ENCODE measurements at places on chromosomes 13 and 19. TPM values are rescaled to one million over a fixed set of nuclear protein-coding genes. Genes with fewer than 3 reads are reported as not detected.
A peak's percentile ranks its signal among the peaks of the same experiment; 100 is the strongest.

DNA sequence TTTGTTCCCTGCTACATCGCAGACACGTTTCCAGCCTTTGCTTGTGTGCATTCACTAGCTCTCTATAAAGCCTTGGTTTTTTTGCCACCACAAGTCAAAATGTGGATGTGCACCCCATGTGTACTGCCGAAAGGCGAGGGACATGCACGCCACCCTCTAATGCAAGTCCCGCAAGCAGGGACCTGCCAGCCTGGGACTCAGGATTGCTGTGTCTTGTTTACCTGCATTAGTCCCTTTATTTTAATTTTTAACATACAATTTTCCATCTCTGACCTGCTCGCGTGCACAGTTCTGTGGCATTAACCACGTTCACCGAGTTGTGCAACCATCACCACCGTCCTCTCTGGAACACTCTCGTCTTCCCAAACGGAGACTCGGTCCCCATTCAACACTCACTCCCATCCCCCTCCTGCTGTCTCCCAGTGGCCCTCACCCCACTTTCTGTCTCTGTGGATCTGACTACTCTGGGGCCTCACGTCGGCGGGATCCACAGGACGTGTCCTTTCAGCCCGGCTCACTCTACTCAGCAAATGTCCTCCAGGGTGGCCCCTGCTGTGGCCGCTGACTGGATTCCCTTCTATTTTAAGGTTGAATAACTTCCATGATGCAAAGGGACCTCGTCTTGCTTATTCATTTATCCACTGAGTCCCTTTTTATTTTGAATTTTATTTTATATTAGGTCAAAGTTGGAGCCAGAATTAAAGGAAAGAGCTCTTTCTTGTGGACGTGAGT lies 58.4 kb downstream of the RASA3 start:
- no peaks in the 10 kb centered on the region for H3K36me3 ChIP-seq
- peaks cover 3% of the 10 kb centered on the region for H3K4me1 ChIP-seq
- DNase-seq: no peak
- H3K27ac ChIP-seq: no peak overlapping the region
- H3K4me3 ChIP-seq: no peak overlapping the region

DNA sequence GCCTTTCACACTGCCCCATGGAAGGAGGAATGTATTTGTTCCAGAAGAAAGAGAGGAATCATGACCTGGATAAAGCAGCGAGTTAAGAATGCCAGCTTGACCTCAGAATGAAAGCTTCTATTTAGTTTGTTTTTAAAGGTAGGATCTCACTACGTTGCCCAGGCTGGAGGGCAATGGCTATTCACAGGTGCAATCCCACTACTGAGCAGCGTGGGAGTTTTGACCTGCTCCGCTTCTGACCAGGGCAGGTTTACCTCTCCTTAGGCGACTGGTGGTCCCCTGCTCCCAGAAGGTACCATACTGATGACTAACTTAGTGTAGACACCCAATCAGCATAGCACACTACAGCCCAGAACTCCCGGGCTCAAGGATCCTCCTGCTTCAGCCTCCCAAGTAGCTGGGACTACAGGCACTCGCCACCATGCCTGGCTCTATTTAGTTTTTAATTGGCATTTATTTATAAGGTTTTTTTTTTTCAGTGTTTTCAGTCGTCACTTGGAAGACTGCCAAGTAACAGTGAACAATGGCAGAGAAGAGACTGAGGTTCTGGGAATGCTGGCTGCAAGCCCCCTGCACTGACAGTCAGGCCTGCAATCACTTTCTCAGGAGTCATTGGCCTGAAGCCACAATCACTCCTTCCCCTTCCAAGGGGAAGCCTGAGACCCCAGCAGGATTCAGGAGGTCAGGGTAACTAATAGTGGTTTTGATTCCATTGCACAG lies 73.1 kb downstream of the EPS15L1 start:
- no peaks in the 10 kb centered on the region for H3K4me1 ChIP-seq
- no peak overlapping the region for H3K27ac ChIP-seq
- no peaks in the 10 kb centered on the region for H3K27me3 ChIP-seq
- no peak for DNase-seq

- peaks cover 5% of the 10 kb centered on the region for H3K4me1 ChIP-seq
- H3K36me3 ChIP-seq: no peaks in the 10 kb centered on the region
- peak overlapping the region; percentile 31 for H3K4me3 ChIP-seq
- H3K27ac ChIP-seq: no peak overlapping the region
- no peaks in the 10 kb centered on the region for H3K27me3 ChIP-seq
Measured at GRCh38 chr13:36887758-36888521, 32.1 kb downstream of the SMAD9 start.

DNA sequence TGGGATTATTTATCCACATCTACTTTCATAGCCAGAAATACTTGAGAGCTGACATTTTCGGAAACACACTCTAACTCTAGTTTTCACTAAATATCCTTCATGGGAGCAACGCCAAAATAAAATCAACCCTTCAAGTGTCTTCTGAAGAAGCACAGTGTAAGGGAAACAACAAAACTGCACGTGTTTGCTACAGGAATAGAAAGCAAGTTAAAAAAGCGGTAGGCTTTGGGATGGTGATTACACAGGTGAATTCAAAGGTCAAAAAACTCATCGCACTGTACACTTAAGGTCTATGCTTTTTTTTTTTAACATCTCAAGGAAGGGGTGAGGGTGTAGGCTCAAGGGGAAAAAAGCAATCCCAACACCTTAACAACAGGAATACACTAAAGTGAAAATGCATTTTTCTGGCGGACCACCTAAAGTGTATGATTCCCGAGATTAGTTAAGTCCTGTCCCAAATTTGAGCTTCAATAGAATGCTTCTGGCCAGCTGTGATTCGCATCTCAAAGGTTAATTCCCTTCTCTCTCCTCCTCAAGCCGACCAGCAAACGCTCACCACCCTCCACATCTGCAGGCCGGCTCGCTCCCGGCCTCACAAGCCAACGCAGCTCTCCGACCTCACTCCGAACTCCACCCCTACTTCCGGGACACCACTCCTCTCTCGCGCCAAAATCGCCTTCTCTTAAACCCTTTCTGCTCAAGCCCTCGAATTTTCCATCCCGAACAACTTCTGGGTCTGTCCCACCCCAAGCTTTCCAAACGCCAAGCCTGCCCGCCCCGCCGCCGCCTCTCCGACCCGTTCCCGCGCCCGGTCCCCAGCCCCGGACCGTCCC lies 1.1 kb downstream of the ARGLU1 start:
- H3K27me3 ChIP-seq: no peaks in the 10 kb centered on the region
- peak overlapping the region; percentile 93 for H3K4me3 ChIP-seq
- peak overlapping the region; percentile 98 for H3K27ac ChIP-seq
- no peaks in the 10 kb centered on the region for H3K36me3 ChIP-seq

- no peaks in the 10 kb centered on the region for H3K4me1 ChIP-seq
- DNase-seq: no peak
- H3K4me3 ChIP-seq: no peak overlapping the region
- no peak overlapping the region for H3K27ac ChIP-seq
- no peaks in the 10 kb centered on the region for H3K27me3 ChIP-seq
- no peaks in the 10 kb centered on the region for H3K36me3 ChIP-seq
Measured at GRCh38 chr13:26822146-26822545, 61.6 kb upstream of the GPR12 start.

- H3K4me3 ChIP-seq: no peak overlapping the region
- H3K4me1 ChIP-seq: peaks cover 4% of the 10 kb centered on the region
- H3K27me3 ChIP-seq: no peaks in the 10 kb centered on the region
- no peak overlapping the region for H3K27ac ChIP-seq
Measured at GRCh38 chr19:47510516-47511127, 4.2 kb downstream of the NAPA start.

GRCh38 chr19:29834991-29835846 lies 23.4 kb downstream of the CCNE1 start:
- H3K27ac ChIP-seq: no peak overlapping the region
- H3K36me3 ChIP-seq: no peaks in the 10 kb centered on the region
- no peaks in the 10 kb centered on the region for H3K27me3 ChIP-seq
- DNase-seq: no peak
- no peaks in the 10 kb centered on the region for H3K4me1 ChIP-seq
- H3K4me3 ChIP-seq: no peak overlapping the region

DNA sequence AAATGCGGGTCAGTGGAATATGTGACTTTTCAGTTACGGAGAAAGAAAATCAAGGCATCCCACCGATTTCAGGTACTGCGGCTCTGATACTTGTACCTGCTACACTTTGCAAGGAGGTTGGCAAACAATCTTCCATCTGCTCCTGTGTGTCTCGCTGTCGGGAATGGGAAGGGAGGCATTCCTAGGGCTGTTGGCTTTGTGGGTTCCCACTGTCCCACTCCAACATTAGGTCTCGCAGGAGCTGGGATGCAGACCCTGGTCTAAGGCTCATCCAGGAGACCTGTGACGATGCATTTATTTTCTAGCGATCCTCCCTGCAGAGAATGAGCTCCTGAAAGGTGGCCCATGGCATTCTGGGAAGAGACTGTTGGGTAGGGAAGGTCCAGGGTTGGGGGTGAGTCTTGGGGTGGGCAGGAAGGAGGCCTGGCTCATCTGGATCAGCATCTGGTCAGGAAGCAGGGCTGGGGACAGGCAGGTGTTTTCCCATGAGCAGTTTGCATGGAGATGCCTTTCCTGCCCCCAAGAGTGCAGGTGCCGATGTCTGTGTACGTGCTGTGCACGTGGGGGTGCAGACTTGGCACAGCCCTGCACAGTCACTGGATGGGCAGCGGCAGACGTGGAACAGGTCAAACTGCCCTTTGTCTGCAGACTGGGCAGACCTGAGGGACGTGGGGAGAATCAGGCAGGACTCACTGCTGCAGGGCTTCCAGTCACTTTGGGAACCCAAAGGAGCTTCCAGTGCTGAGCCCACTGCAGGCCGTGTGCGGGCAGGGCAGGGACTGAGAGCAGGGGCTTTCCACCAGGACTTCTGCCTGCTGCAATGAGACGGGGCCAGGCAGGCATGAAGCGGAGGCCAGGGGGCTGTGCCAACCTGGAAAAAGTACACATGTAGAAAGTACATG lies 152.4 kb downstream of the TEX29 start:
- no peak overlapping the region for H3K27ac ChIP-seq
- H3K4me1 ChIP-seq: no peaks in the 10 kb centered on the region
- no peak overlapping the region for H3K4me3 ChIP-seq
- no peaks in the 10 kb centered on the region for H3K27me3 ChIP-seq

DNA sequence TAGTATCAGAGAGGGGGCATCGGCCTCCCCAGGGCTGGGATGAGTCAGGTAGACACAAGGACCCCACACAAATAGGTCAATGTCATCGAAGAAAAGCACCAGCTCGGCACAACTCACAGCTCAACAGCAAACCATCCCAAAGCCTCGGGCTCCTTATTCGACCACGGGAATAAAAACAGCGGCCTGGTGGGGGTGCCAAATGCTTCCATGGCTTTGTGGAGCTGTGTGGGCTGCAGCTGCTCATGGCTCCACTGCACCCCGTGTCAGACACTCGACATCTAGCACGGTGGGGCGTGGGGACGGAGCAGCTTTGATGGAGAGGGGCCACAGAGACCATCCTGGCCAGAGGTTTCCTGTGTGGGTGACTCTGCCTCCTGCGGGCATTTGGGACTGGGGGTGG lies 212.5 kb upstream of the SOX1 start:
- H3K4me3 ChIP-seq: no peak overlapping the region
- DNase-seq: peak; percentile 39
- no peaks in the 10 kb centered on the region for H3K27me3 ChIP-seq
- no peaks in the 10 kb centered on the region for H3K36me3 ChIP-seq
- peaks cover under 1% of the 10 kb centered on the region for H3K4me1 ChIP-seq

DNA sequence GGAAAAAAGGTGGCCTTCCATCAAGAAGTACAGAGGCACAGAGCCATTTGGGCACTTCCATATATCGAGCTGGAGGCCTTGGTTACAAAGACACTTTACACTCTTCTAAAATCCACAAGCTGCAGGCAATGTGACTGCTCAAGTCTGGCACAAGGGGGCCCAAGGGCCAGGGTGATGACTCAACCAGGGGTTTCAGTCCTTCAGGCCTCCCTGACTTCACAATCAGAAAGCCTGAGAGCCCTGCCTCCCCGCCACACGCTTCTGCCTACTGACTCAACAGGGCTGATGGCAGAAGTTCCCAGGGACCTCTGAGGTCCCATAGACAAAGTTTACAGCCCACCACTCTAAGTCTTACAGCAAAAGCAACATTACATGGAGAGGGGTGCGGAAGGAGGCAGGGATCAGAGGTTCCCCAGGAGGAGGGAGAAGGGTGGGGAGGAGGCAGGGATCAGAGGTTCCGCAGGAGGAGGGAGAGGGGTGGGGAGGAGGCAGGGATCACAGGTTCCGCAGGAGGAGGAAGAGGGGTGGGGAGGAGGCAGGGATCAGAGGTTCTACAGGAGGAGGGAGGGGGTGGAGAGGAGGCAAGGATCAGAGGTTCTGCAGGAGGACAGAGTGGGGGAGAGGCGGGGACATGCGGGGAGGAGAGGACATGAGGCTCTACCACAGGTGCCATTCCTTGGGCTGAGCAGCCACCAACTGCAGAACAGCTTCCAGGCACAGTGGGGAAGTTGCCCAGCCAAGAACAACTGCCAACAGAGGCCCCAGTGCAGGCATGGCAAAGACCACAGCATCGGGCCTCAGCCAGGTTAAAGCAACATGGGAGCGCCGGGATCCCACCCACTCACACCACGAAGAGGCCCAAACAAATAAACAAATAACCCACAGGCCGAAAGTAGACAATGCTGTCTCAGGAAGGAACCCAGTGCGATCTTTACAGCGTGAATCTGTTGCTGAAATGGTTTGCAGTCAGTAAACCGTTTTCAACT lies 52.0 kb downstream of the SLC7A1 start:
- H3K27ac ChIP-seq: no peak overlapping the region
- no peaks in the 10 kb centered on the region for H3K36me3 ChIP-seq
- peaks cover 14% of the 10 kb centered on the region for H3K4me1 ChIP-seq
- peak; percentile 13 for DNase-seq
- no peak overlapping the region for H3K4me3 ChIP-seq

DNA sequence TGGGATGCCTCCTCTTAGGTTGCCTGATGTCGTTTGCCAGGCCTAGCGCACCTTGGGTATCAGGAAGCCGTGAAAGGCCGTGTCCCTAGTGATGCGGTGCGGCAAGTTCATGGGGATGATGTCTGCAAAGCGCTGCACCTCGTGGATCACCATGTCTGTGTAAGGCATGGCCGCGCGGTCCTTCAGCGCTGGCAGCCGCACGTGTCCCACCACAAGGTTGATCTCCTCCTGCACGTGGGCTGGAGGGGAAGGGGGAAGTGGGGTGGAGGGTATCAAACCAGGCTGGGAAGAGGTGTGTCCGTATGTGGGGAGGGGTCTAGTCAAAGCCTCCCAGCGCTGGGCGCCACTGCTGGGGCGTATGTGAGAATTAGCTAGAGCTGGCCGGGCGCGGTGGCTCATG lies 23.2 kb downstream of the EGLN2 start:
- no peak overlapping the region for H3K4me3 ChIP-seq

GRCh38 chr19:33290956-33291622 lies 11.2 kb downstream of the CEBPA start:
- DNase-seq: no peak
- H3K4me1 ChIP-seq: no peaks in the 10 kb centered on the region
- H3K4me3 ChIP-seq: no peak overlapping the region

- H3K4me1 ChIP-seq: peaks cover 26% of the 10 kb centered on the region
- peak; percentile 82 for DNase-seq
- no peak overlapping the region for H3K27ac ChIP-seq
- H3K4me3 ChIP-seq: peak overlapping the region; percentile 61
- peaks cover 33% of the 10 kb centered on the region for H3K27me3 ChIP-seq
Measured at GRCh38 chr19:7868671-7869452, 5.3 kb downstream of the PRR36 start.

FGF9 gene
- not detected for total RNA-seq

FAM124A gene
- total RNA-seq: 47.1 TPM

ZDHHC20 gene
- total RNA-seq: 89.0 TPM

FEM1A gene
- 16.1 TPM for total RNA-seq

ATP8A2 gene
- total RNA-seq: 8.4 TPM

DAND5 gene
- total RNA-seq: 0.17 TPM

THAP8 gene
- 6.4 TPM for total RNA-seq

VSTM1 gene
- total RNA-seq: 0.65 TPM
